ENCODE measurements at places on chromosomes 16 and 17.
A peak's percentile ranks its signal among the peaks of the same experiment; 100 is the strongest.

DNA sequence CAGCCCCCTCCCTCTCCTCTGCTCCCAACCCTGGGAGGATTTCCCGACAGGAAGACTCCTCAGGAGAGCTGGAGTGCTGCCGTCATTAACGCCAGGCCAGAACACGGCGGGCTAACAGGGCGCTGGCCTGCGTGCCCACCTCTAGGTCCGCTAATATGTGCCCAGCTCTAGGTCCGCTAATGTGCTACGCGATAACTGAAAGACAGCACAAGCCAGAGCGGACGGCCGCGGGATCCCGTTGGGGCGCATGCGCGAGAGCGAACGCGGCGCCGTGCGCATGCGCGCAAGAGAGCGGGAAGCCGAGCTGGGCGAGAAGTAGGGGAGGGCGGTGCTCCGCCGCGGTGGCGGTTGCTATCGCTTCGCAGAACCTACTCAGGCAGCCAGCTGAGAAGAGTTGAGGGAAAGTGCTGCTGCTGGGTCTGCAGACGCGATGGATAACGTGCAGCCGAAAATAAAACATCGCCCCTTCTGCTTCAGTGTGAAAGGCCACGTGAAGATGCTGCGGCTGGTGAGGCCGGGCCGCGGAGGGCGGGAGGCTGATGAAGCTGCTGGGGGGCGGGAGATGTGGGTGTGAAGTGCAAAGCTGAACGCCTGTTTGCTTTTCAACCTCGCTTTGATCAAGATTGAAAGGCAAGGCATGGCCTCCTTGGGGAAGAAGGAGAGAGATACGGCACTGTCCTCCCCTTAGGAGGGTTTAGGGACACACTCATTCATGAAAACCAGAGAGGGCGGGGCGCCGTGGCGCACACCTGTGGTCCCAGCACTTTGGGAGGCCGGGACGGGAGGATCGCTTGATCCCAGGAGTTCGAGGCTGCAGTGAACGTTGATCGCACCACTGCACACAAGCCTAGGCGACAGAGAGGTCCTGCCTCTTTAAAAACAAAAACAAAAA lies at the start of gene CKLF:
Gene CKLF (plus strand): TSS at position 291 of the 892 bp plus-strand sequence. CDS start 140 bp downstream, at position 431.
- peak; percentile 93 for DNase-seq

- DNase-seq: no peak
These were observed 12.4 kb downstream of the RNF40 start for GRCh38 chr16:30774367-30775130.

DNA sequence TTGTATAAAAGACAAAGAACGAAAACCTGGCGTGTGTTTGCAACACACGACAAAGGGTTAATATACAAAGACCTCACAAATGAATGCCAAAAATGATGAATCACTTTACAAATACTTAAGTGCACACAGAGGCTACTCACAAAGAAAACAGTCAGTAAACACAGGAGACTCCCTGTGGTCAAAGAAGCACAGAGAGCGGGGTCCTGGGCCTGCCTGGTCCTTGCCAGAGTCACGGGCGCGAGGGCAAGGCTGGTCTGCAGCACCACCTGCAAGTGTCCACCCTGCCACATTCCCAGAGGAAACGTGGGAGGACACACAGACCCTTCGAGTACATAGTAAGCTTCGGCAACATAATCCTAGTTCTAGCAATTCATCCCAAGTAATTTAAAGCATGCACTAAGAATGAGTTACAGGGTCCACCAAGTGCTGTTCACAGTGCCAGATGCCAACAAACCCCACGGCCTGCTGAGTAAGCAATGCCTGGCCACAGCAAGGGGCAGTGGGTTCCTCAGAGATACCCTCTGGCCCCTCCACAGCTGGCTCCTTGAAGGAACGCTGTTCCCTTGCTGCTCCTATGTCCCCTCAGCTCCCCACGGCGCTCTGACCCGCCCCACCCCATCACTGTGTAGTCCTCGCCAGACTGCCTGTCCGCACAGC lies 24.6 kb upstream of the FAAP100 start:
- no peak for DNase-seq

- DNase-seq: no peak
These were observed at the start of gene EVPL for GRCh38 chr17:76027159-76027839. EVPL (minus strand) TSS chr17:76027306; CDS start chr17:76027198, 108 bp downstream.

- no peak for DNase-seq
These were observed 3.0 kb downstream of the RHBDF2 start for GRCh38 chr17:76497979-76498875.

DNA sequence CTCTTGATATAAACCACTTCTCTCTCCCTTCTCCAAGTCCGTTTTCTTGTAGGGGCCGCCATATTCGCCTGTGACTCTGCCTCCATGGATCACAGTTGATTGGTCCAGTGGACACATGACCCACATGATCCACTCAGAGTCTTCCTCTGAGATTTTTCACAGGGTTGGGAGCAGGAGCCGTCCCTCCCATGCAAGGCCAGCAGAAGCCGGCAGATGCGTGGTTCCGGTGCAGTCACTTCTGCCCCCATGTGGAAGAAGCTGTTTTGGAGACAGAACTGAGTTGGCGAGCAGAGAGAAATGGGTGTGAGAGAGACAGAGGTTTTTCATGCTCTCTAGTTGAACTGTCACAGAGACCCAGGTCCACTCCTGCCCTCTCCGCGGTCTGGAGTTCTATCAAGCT lies 83.3 kb downstream of the C16orf95 start:
- no peak for DNase-seq

DNA sequence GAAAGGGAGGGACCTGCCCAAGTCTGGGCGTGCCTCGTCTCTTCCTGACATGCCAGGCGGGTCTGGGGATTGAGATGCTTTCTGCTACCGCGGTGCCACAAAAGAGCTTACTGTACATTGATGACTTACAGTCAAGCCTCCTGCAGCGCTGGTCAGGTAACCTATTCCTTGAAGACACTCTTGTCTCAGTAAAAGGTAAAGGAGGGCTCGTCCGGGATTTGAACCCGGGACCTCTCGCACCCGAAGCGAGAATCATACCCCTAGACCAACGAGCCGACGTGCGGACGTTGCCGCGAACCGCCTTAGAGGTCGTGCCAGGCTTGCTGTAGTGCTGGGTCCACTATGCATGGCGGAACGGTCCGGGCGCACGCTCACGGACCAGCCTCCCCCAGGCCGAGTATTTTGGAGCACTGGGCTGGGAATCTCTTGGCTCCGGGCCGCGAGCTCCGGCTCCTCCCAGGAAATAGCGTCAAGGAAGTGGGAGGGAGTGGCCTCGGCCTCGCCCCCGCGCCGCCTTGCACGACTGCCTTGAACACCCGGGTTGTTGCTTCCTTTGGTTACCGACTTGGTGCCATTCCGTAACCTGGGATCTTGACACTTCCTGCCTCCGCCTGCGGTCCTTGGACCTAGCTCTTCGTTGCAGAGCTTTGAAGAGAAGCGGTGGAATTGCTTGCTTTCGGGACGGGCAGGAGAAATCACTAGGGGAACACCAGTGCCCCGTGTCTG lies 12.4 kb upstream of the AURKB start:
- DNase-seq: peak; percentile 92

- no peak for DNase-seq
These were observed 84.7 kb downstream of the LMF1 start for GRCh38 chr16:886084-886543.

DNA sequence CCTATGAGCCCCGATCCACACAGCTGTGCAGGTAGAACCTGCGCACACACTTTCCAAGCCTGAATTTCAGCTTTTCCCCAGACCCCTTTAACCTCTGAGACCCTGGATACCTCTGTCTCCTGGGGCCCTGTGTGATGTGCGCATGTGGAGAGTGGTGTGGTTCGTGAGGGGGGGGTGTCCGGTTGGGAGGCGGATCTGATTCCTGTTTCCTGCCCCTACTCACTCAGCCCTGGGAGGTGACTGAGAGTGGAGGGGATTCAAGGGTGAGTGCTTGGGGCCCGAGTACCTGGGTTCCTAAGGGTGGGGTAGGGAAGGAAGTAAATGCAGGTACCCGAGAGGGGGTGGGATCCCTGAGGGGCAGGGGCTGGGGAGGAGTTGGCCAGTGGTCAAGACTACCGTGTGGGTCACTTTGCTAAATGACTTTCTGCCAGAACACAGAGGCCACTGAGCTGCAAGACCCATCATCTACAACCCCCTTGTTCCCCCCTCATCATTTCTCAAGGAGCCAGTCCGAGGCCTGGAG lies 621 bp downstream of the ARHGEF15 start:
- DNase-seq: no peak

- DNase-seq: no peak
These were observed 12.6 kb downstream of the CHST6 start for GRCh38 chr16:75482434-75483205.

DNA sequence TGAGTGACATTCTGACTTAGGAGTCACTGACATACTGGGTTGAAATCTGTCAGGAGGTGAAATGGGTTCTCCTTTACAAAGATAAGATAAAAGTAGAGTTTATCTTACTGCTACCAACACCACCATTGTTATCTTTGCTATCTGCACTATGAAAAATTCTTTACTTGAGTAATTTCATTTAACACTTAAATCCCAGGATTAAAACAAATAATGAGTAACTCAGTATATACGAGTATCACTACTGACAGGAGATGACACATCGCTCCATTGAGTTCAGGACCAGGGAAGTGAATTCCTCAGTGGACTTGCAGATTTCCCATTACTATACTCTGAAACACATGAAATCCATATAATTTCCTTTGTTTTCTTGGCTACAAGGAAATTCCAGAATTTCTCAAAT lies 242.1 kb upstream of the NLRP1 start:
- no peak for DNase-seq

DNA sequence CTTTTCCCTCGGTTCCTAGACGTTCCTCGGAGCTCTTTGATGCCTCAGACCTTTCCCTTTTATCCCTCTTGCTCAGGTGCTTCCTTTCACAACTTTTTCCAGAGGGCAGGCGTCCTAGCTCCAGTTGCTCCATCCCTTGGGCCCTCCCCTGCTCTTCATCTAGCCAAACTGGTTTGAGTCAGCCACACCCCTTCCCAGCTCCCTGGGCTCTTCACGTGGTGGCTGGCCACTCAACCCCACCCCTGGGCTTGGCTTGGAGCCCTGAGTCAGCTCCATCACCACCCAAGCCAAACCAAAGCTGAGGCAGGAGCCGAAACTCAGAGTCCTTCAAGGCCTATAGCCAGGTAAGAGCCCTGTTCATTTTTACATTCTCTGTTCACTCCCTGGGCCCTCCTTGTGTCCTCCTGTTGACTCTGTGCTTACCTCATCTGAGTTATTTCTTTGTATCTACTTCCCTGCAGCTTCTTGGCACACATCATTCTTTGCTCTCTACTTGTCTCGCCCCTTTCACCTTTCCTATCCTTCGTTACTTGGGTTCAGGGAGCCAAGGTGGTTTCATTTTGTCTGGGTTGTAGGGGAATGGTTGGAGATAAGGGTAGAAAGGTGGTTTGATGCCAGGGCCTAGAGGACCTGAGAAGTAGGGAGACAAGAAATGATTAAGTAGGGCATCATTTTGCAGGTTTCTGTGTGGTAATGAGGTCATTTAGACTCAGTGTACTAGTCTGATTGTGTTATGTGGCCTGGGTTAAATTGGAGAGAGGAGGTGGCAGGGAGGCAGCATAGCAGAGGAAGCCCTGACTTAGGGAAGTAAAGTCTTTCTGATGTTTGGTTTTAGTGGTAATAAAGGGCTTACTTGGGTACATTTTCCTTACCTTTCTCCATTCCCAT lies 7.6 kb upstream of the PHKG2 start:
- no peak for DNase-seq

DNA sequence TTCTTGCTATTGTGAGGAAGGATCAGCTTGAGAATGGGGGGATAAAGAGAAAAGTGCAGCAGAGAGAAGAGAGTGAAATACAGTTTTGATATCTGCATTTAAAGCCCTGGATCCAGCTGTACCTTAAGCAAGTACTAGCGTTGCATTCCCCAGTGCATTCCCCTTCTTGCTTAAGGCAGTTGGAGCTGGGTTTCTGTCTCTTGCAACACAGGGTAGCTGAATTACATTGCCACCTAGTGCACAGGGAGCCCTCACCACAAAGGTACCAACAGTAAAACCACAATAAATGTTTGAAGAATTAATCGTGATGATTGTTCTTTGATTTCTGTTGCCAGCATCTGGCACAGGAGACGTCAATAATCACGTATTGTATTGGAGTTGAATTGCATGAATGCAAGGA lies 588.7 kb downstream of the RBFOX1 start:
- DNase-seq: no peak

GRCh38 chr17:58516644-58517377 lies 2.4 kb upstream of the MTMR4 start:
- DNase-seq: peak; percentile 27

DNA sequence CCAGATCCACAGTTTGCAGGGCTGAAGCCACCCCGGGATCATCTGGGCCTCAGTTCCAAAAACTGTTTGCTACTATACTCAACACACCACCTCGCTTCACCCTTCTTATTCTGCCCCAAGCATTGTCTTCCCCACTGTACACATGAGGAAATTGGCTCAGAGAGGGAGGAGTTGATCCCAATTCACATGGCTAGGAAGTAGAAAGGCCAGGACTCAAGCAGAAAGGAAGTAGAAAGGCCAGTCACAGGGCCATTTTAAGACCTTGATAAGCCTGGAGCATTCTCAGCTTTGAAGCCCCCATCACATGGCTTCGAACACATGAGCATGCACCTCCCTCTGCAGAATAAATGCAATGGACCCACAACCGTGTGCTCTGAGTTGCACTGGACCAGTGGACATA lies 7.7 kb upstream of the PRSS22 start:
- no peak for DNase-seq

GRCh38 chr16:11611871-11612664 lies 25.3 kb upstream of the LITAF start:
- no peak for DNase-seq

DNA sequence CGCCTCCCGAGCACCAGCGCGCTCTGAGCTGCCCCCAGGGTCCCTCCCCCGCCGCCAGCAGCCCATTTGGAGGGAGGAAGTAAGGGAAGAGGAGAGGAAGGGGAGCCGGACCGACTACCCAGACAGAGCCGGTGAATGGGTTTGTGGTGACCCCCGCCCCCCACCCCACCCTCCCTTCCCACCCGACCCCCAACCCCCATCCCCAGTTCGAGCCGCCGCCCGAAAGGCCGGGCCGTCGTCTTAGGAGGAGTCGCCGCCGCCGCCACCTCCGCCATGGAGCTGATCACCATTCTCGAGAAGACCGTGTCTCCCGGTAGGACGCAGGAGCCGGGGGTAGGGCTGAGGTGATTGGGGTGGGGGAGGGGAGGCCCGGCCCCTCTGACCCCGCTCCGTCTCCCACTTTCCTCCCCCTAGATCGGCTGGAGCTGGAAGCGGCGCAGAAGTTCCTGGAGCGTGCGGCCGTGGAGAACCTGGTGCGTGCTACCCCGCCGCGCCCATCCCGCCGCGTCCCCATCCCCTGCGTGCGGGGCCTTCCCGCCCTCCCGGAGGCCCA lies 329 bp downstream of the KPNB1 start:
- peak; percentile 71 for DNase-seq

- DNase-seq: no peak
These were observed 6.2 kb downstream of the VAT1L start for GRCh38 chr16:77794586-77794985.

Data from activated CD8-positive, alpha-beta T cell treated with anti-CD3 and anti-CD28 coated beads, Interleukin-2, amount 10 ng/mL, durations not matched to agents 7 days and 5 days (primary cell).